ENCODE measurements at places on chromosomes 5 and 9.

DNA sequence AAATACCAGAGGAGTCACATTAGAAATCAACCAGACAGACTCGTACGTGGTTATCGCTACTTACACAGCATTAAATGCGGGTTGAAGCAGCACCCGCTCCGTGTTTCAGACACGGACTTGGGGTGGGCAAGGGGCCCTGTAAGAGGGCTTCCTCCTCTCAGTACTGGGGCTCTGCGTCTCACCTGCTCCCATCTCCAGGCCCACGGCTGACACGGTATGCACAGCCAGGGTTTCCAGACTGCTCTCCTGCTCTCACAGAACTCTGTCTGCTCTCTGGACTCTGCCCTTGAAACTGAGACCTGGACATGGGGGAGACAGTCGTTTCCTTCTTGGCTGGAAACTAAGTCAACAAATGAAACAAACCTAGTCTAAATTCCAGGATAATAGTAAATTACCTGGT lies 24.7 kb upstream of the RASGEF1C start:
- no peak for DNase-seq
- H3K4me1 ChIP-seq = no peaks in the 10 kb centered on the region
- H3K27me3 ChIP-seq = no peaks in the 10 kb centered on the region
- H3K4me3 ChIP-seq = no peak overlapping the region
- H3K36me3 ChIP-seq = peaks cover 75% of the 10 kb centered on the region
- H3K27ac ChIP-seq = no peak overlapping the region

DNA sequence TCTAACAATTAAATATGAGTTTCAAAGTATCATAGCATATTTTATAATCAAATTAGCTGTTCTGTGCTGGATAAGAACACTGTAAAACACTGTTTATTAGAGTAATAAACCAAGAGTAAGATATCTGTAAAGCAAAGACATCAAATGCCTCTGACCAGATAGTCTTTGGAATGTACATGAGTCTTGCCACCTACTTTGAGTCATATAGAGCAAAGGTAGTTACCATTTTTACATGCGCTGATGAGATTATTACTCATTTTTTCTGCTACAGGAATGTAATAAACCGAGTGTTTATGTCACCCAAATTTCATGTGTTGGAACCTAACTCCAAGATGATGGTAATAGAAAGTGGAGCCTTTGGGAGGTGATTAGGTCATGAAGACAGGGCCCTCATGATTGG lies 654.5 kb downstream of the CETN3 start:
- no peaks in the 10 kb centered on the region for H3K36me3 ChIP-seq
- no peak overlapping the region for H3K4me3 ChIP-seq
- no peak for DNase-seq
- no peaks in the 10 kb centered on the region for H3K4me1 ChIP-seq
- no peaks in the 10 kb centered on the region for H3K27me3 ChIP-seq

- H3K4me3 ChIP-seq = no peak overlapping the region
- peaks cover 52% of the 10 kb centered on the region for H3K36me3 ChIP-seq
- no peaks in the 10 kb centered on the region for H3K4me1 ChIP-seq
- H3K27me3 ChIP-seq = no peaks in the 10 kb centered on the region
- no peak overlapping the region for H3K27ac ChIP-seq
These were observed 21.5 kb downstream of the CWC27 start for GRCh38 chr5:64790210-64790609.

- H3K27ac ChIP-seq = no peak overlapping the region
- no peaks in the 10 kb centered on the region for H3K4me1 ChIP-seq
- DNase-seq = no peak
- H3K36me3 ChIP-seq = no peaks in the 10 kb centered on the region
These were observed 190.2 kb upstream of the ELL2 start for GRCh38 chr5:96151891-96152290.

- H3K27ac ChIP-seq = no peak overlapping the region
- H3K36me3 ChIP-seq = peaks cover 30% of the 10 kb centered on the region
- no peak for DNase-seq
- H3K27me3 ChIP-seq = no peaks in the 10 kb centered on the region
- H3K4me3 ChIP-seq = no peak overlapping the region
These were observed 13.8 kb downstream of the SGTB start for GRCh38 chr5:65708145-65708544.

DNA sequence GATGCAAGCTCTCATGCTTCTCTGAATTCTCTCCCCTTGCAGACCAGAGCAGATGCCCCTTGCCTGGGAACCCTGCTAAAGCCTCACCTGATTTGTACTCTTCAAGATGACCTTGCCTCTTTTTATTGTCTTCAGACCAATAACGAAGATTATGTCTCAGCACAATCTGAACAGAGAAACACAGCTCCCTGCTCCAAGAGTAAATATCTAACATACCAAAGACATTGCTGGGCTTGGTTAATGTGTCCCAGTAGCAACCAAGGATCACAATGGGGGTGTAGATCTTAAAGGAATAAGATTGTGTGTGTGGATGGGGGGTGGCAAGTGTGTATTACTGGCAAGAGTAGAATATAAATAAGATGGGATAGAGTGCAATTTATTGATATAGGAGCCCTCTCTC lies 67.6 kb upstream of the LHFPL2 start:
- H3K36me3 ChIP-seq = no peaks in the 10 kb centered on the region
- H3K27ac ChIP-seq = peak overlapping the region; percentile 13
- H3K4me3 ChIP-seq = no peak overlapping the region
- H3K27me3 ChIP-seq = no peaks in the 10 kb centered on the region
- H3K4me1 ChIP-seq = peaks cover 18% of the 10 kb centered on the region

DNA sequence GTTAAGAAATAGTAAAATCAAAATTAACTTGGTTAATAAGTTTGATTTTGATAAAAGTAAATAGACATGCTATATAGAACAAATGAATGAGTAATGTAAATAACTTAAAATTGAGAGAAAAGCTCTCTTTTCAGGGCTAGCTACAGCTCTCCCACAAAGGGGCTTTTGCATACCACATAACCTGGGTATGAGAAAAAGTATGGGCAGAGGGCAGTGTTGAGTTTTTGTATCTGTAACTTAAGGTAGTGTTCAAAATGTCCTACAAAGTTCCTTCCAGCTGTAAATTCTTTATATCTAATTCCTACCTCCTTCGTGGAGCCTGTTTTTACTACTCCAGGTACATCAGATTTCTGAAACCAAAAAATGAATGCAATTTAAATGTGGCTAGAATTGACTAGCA lies 18.9 kb upstream of the TTC33 start:
- H3K27ac ChIP-seq = no peak overlapping the region
- no peaks in the 10 kb centered on the region for H3K4me1 ChIP-seq
- H3K27me3 ChIP-seq = no peaks in the 10 kb centered on the region
- DNase-seq = no peak

DNA sequence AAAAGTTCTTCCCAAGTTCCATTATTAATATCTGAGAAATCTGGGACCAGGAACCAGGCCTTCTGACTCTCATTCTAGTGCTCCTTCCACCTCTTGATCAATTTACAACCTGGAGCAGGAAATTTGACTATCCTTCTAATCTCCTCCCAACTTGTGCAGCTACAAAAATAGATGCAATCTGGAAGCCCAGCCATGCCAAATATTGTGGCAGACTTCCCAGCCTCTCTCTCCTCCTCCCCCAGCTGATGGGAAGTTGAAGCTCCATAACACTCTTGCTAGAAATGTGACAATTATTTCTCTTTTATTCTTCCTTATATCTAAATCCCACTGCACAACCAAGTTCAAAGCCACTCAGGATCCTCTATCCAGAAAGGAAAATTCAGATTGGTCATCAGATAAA lies 252.1 kb downstream of the SEC61B start:
- DNase-seq = no peak
- H3K27ac ChIP-seq = no peak overlapping the region
- no peaks in the 10 kb centered on the region for H3K36me3 ChIP-seq
- no peaks in the 10 kb centered on the region for H3K27me3 ChIP-seq
- H3K4me1 ChIP-seq = peaks cover 11% of the 10 kb centered on the region

DNA sequence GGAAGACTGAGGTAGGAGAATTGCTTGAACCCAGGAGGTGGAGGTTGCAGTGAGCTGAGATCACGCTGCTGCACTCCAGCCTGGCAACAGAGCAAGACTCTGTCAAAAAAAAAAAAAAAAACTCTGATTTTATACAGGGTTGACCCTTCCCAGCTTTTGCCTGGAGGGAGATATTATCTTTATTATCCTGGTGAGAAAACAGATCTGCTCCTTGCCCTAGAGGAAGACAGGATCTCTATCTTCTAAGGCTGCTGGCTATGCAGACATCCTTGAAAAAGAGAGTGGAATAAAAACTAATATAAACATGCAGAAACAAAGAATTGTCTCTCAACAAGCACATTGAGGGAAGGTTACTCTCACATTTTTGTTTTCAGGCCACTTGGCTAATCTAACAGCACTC lies 1503.4 kb upstream of the WWC1 start:
- H3K4me1 ChIP-seq = no peaks in the 10 kb centered on the region
- no peak overlapping the region for H3K27ac ChIP-seq
- H3K4me3 ChIP-seq = no peak overlapping the region
- no peak for DNase-seq
- H3K36me3 ChIP-seq = no peaks in the 10 kb centered on the region

GRCh38 chr5:136258463-136258862 lies 65.5 kb upstream of the SMIM32 start:
- DNase-seq = no peak
- peaks cover 18% of the 10 kb centered on the region for H3K27me3 ChIP-seq
- no peaks in the 10 kb centered on the region for H3K4me1 ChIP-seq
- H3K36me3 ChIP-seq = no peaks in the 10 kb centered on the region
- no peak overlapping the region for H3K4me3 ChIP-seq

DNA sequence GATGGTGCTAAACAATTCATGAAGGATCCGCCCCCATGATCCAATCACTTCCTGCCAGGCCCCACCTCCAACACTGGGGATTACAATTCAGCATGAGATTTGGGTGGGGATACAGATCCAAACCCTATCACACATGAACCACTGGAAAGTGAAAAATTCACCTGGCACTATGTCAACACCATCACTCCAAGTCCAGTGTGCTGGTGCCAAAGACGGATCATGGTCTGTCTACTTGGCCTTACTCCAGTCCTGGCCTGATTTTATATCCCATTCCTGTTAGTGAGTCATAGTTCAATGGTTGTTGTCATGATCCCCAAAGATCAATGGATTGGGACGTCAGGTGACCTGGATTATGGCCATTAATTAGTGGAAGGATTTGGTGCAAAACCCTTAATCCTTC lies 147.4 kb upstream of the RPS23 start:
- DNase-seq = no peak
- no peak overlapping the region for H3K27ac ChIP-seq
- H3K4me3 ChIP-seq = no peak overlapping the region
- no peaks in the 10 kb centered on the region for H3K4me1 ChIP-seq
- no peaks in the 10 kb centered on the region for H3K27me3 ChIP-seq

- no peaks in the 10 kb centered on the region for H3K36me3 ChIP-seq
- no peak overlapping the region for H3K4me3 ChIP-seq
- no peak for DNase-seq
- H3K27ac ChIP-seq = no peak overlapping the region
These were observed 42.7 kb downstream of the SV2C start for GRCh38 chr5:76125888-76126287.

DNA sequence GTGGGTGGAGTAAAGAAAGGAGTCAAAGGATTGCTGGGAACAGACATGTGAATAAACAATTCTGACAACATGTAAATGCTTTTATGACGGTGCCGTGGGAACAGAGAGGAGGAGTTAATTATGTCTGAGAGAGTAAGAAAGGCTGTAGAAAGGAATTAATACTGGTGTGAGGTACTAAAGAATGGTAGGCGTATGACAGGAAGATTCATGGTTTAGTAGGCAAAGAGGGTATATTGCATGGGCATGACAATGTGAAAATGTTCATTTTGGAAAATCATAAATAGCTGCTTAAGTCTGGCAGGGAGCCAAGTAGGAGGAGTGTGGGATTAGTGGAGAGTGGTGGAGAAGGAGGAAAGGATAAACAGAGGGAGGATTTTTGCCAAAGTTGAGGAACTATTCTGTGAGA lies 19.7 kb downstream of the NAA35 start:
- no peaks in the 10 kb centered on the region for H3K27me3 ChIP-seq
- peaks cover 7% of the 10 kb centered on the region for H3K4me1 ChIP-seq
- no peak overlapping the region for H3K4me3 ChIP-seq
- no peak for DNase-seq

GRCh38 chr5:16179511-16179935 lies at the start of gene MARCHF11:
MARCHF11 (minus strand) TSS chr5:16179791; CDS start chr5:16179575, 216 bp downstream.
- H3K27me3 ChIP-seq = peaks cover 30% of the 10 kb centered on the region
- no peak for DNase-seq
- H3K4me3 ChIP-seq = no peak within 1 kb of the TSS
- H3K36me3 ChIP-seq = no peaks in the 10 kb centered on the region

GRCh38 chr5:179185941-179186411 lies 125.8 kb downstream of the ZNF354C start:
- peaks cover 10% of the 10 kb centered on the region for H3K27me3 ChIP-seq
- no peak overlapping the region for H3K27ac ChIP-seq
- no peak for DNase-seq
- no peaks in the 10 kb centered on the region for H3K36me3 ChIP-seq
- H3K4me3 ChIP-seq = no peak overlapping the region

GRCh38 chr5:160486573-160486972 lies 64.9 kb downstream of the PTTG1 start:
- peaks cover 29% of the 10 kb centered on the region for H3K4me1 ChIP-seq
- peaks cover 61% of the 10 kb centered on the region for H3K36me3 ChIP-seq
- H3K4me3 ChIP-seq = peak overlapping the region; percentile 20
- H3K27me3 ChIP-seq = no peaks in the 10 kb centered on the region
- peak overlapping the region; percentile 47 for H3K27ac ChIP-seq

- H3K27me3 ChIP-seq = peaks cover 28% of the 10 kb centered on the region
- no peaks in the 10 kb centered on the region for H3K4me1 ChIP-seq
- no peak for DNase-seq
- H3K4me3 ChIP-seq = no peak within 1 kb of the TSS
These were observed at the start of the genes BHMT2 and DMGDH for GRCh38 chr5:79069488-79070349. BHMT2 (plus strand) TSS chr5:79069767; CDS start chr5:79069783, 16 bp downstream. DMGDH (minus strand) TSS chr5:79069674; CDS start chr5:79069620, 54 bp downstream.

GRCh38 chr5:136191304-136192014 lies 1.5 kb downstream of the SMIM32 start:
- peaks cover 39% of the 10 kb centered on the region for H3K27me3 ChIP-seq
- DNase-seq = no peak
- peaks cover 8% of the 10 kb centered on the region for H3K4me1 ChIP-seq
- peaks cover 20% of the 10 kb centered on the region for H3K36me3 ChIP-seq

GRCh38 chr5:171848486-171848885 lies 62.9 kb downstream of the SMIM23 start:
- no peaks in the 10 kb centered on the region for H3K27me3 ChIP-seq
- H3K4me1 ChIP-seq = no peaks in the 10 kb centered on the region
- H3K4me3 ChIP-seq = no peak overlapping the region
- H3K27ac ChIP-seq = no peak overlapping the region
- peaks cover 5% of the 10 kb centered on the region for H3K36me3 ChIP-seq
- no peak for DNase-seq

- H3K27ac ChIP-seq = no peak overlapping the region
- H3K36me3 ChIP-seq = no peaks in the 10 kb centered on the region
- H3K27me3 ChIP-seq = no peaks in the 10 kb centered on the region
- DNase-seq = no peak
- no peaks in the 10 kb centered on the region for H3K4me1 ChIP-seq
- no peak overlapping the region for H3K4me3 ChIP-seq
These were observed 104.3 kb upstream of the ARRDC3 start for GRCh38 chr5:91487420-91487819.

DNA sequence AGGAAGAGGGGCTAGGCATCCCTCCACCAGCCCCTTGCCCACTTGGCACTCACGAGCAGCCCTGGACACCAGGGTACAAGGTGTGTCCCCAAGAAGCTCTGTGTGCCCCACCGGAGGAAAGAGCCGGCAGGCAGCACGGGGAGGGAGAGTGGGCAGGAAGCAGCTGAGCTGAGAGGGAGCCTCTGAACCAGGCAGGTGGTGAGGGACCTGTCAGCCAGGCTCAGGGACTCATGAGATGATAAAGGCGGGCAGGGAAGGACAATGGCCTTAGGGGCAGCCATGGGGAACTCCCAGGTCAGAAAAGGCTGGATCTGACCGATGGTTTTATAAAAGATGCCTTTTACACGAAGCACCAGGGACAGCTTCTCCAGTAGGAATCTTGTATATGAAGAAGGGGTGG lies 112.0 kb downstream of the VAV2 start:
- H3K4me1 ChIP-seq = peaks cover 45% of the 10 kb centered on the region
- no peak for DNase-seq
- peaks cover 25% of the 10 kb centered on the region for H3K36me3 ChIP-seq

All from activated B cell treated with CpG ODN at 0.5 μM for 24 hours (primary cell).